ENCODE measurements at places on chromosomes 3 and 15. TPM values are rescaled to one million over a fixed set of nuclear protein-coding genes. Genes with fewer than 3 reads are reported as not detected.

A4GNT gene
- not detected for total RNA-seq

PPIP5K1 gene
- 18.4 TPM for total RNA-seq

TRNT1 gene
- 28.5 TPM for total RNA-seq

ARGFX gene
- total RNA-seq = not detected

CALML4 gene
- 3.0 TPM for total RNA-seq

SLC6A1 gene
- total RNA-seq = 0.19 TPM

NR2E3 gene
- total RNA-seq = 0.09 TPM

C3orf52 gene
- total RNA-seq = 3.8 TPM

DGKG gene
- total RNA-seq = 0.09 TPM

All from endothelial cell of coronary artery (primary cell).